CD4-positive, alpha-beta T cell treated with Interleukin-15 for 1 hour (primary cell): ENCODE measurements at places on chromosomes 13 and 19.

- no peak for DNase-seq
These were observed 1.5 kb downstream of the GPR18 start for GRCh38 chr13:99256709-99257108.

- no peak for DNase-seq
These were observed 23.1 kb downstream of the EPSTI1 start for GRCh38 chr13:42968906-42969305.

DNA sequence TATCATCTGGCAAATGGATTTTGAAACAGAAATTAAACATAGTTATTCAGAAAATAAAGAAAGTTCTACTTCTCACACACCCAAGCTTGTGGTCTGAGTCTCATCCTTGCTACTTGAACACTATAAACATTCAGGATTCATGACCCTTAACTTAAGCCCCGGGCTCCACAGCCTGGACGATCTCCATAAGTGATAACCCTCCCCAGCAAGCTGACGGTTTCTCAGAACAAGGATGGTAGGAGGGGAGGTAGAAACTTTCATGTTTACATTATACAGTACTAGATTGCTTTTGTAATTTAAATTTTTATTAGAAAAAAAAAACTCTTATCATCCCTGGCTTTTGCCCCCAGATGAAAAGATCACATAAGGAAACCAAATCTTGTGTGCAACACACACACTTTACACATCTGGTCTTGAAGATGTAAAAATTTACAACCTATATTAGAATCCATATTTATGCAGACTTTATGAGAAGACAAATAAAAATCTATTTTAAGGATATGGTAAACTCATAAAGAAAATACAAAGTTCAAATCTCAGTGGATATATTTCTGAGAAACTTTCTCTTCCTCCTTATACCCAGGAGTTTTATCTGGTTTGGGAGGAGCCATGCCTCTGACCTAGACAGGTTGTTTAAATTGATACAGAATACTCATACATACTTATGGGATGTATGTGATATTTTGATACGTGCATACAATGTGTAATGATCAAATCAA is 20.0 kb upstream of the ATP12A start:
- DNase-seq, result no peak

DNA sequence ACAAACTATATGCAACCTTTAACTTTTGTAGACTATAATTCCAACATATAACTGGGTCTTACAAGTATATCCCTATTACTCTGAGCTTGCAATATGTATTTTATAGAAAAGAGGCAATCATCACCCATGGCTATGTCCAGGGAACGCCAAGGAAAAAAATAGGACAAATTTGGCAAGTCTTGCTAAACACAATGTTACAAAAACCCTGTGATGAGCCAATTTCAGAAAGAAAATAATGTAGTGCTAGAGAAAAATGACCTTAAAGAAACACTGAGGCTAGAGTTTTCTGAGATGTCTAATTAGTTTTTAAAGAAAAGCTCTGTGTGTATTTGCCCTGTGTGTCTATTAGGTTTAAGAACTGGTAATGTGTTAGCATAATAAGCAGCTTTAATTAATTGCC is 68.0 kb upstream of the FREM2 start:
- DNase-seq, result no peak

DNA sequence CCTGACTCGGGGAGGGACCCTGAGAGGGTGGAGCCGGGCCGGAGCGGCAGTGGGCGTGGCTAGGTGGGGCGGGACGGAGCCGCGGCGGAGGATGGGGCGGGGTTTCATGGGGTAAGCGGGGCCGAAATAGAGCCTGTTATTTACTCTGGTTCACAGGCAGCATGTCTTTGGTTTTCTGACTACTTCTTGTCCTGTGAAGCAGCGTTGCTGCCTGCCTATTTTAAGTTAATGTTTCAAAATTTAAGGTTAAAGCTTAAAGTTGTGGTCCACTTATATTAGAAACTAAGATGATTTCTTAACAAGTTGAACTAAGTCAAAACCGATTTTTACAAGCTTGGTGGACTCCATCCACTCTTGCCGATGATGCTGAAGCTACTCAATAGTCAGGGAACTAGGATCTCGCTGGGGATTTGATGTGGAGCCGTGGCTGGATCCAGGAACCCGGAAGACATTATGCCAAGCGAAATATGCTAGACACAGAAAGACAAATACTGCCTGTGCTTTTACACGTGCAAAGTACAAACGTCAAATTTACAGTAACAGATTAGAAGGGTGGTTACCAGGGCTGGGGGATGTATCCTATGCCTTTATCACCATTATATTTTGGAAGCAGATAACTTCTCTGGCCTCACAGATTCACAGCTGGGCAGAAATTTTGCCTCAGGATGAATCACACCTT is 433 bp upstream of the ZNF616 start:
- no peak for DNase-seq

DNA sequence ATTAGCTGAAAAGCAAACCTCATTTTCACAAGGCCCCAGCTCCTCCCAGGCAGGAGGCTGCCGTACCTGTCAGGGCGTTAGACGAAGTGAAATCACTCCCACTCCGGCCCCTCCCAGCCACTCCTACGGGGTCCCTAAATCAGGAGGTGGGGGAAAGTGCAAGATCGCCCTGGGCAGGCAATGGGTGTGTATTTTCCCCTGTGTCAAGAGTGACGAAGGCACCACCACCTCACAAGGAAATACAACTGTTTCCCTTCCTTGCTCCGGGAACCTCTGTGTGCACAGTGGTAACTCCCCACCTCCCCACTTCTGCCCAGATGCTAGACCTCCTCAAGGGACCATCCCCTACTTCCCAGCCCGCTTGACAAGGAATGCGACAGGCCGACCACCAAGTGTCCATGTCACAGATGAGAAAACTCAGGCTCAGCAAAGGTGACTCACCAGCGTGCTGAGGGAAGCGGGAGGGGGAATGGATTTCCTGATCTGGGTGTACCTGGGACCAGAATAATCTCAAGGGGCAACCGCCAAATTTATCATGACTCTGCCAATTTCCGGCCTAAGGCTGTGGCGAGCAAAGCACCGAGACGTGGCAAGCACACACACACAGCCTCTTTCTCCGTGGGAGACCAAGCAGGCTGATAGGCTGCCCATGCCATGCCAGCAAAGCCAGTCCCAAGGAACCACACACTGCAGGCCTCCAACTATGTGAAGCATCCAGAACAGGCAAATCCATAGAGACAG is 7.3 kb downstream of the PPP6R1 start:
- peak; percentile 40 for DNase-seq

DNA sequence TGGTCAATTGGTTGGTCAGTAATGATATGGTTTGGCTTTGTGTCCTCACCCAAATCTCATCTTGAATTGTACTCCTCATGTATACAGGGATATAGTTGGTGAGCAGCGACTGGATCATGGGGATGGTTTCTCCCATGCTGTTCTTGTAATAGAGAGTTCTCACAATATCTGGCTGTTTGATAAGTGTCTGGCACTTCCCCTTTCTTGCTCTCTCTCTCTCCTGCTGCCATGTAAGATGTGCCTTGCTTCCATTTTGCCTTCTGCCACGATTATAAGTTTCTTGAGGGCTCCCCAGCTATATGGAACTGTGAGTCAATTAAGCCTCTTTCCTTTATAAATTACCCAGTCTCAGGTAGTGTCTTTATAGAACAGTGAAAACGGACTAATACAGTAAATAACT is 120.7 kb downstream of the TRPC4 start:
- no peak for DNase-seq

- DNase-seq, result no peak
These were observed 174.1 kb downstream of the ZNF536 start for GRCh38 chr19:30546332-30546731.

DNA sequence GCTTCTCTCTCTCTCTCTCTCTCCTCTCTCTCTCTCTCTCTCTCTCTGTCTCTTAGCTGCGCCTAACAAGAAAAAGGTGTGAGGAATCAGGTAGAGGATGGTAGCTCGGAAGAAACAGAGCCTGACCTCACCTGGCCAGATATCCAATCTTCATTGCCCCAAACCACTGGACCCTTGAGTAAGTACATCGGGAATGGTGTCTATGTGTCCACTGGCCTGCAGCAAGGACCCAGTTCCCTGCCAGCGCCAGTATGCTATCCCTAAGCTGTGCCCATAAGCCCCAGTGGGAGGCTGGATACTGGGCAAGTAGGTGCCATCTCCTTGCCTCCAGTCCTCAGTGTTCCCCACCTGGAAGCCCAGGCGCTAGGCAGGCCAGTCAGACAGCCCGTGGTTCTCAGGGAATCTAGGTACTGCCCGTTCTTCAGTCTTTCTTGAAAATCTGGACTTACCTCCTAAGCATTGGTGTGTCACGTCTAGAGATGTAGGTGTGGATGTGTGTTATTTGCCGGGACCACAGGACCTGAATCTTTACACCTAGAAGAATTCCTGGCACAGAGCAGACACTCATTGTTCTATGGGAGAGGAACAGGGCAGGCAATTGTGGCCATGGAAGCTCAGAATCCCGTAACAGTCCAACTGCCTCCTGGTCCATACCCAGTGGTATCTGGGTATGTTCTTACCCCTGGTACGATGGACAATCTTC is 7.3 kb downstream of the URAD start:
- no peak for DNase-seq

- no peak for DNase-seq
These were observed 1.5 kb upstream of the TUBB4A start for GRCh38 chr19:6503407-6504201.

DNA sequence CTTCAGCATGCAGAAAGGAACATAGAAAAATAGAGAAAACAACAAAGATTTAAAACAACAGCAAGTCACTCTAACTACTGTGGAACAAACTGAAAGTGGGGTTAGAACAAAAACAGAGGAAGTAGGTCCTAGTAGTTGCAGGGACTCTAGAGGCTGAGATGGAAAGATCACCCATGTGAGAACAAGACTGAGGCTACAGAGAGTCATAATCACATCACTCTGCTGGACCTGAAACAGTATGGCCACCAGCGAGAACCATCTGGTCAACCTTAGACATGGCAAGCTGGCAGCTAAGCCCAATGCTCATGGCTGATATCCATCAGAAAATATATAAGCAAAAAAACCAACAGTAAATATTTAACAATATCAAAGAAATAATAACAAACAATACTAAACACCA is 35.8 kb upstream of the ZNF724 start:
- no peak for DNase-seq

DNA sequence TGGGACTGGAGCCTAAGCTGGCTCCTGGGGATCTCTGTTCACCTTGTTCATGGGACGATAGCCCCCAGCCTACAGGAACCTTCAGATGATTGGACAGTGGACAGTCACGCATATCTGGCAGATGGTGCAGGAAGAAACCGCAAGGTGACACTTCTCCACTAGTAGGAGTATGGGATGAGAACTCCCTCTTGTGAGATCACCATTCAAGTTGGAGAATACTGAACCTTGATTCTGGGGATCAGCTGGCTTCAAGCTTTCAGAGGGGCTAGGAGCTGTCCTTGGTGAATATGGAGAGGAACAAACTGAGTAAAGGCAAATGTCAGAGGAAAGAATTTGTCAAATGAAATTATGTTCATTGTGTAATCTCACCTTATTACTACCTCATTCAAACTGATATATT is 204.5 kb downstream of the PDS5B start:
- DNase-seq, result no peak

GRCh38 chr13:51246025-51246417 is 23.8 kb downstream of the FAM124A start:
- no peak for DNase-seq

- DNase-seq, result no peak
These were observed 1623.4 kb upstream of the PRR20A start for GRCh38 chr13:55517312-55517711.

- DNase-seq, result peak; percentile 90
These were observed at the start of gene EMP3 for GRCh38 chr19:48325265-48325910. TSS of gene EMP3 (plus strand) at chr19:48325552. CDS start at chr19:48326845, 1,293 bp downstream.

DNA sequence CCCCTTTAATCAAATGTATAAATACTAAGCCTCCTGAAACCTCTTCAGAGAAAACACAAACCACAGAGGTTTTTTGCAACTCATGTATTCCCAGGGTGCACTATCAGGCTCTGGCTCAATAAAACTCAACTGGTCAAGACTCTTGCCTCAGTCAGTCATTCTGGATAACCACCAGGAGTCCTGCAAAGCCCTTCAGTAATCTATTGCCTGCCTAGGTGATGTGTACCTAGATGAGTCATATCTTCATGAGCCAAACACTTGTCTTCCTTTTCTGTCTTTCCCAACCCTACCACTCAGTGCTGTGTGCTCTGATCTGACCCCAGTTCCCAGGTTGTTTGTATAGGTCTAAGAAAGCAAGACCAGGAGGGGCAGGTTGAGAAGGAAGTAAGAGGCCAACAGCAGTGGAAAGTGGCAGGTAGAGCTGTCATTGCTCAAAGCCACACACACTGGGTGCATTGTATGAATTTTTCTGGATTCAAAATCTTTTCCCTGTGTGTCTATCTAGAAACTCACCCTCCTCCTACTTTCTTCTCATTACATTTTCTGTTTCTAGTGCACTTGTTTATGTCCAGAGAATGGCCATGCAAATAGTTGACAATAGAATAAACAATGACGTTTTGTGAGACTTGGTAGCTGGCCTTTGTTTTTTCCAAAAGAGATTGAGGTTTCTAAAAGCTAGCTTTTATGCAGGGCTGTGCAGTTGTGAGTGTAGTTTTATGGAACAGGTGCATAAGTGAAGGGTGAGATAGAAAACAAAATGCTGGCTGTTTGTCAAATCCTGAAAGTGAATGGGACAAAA is 48.1 kb downstream of the PSG1 start:
- no peak for DNase-seq

DNA sequence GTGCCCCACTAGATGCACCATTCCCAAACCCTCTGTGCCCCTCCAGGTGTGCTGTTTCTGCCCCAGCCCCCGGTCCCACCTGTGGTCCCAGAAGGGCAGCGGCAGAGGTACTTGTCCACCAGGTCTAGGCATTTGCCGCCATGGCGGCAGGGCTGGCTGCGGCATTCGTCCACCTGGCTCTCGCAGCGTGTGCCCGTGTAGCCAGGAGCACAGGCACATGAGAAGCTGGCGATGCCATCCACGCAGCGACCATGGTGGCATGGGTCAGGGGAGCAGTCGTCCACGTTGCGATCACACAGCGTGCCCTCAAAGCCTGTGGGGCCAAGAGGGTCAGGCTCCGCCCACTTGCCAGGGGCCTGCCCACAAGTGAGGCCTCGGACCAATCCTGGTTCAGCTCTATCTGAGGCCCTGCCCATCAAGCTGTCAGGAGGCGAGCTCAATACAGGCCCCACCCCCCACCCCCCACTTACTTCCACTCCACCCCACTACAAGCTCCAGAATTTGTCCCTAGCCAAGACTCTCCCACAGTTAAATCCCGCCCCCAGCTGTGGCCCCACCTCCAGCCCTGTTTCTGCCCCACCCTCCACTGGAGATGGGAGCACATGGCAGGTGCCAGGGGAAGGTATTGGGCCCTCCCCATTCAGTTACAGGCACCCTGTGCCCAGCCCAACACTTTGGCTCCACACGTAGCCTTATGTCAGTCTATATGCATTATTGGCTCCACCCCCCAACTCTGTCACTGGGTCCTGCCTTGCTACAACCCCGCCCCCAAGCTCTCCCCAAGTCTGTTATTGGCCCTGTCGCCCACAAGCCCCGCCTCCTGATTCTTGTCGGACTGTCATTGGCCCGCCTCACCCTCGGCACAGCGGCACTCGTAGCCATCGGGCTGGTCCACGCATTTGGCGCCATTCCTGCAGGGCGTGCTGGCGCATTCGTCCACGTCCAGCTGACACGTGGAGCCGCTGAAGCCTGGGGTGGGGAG is 13.5 kb downstream of the NOTCH3 start:
- no peak for DNase-seq

- DNase-seq, result no peak
These were observed 244.4 kb upstream of the SLITRK5 start for GRCh38 chr13:87426742-87427141.

GRCh38 chr19:1584500-1585242 is 8.0 kb downstream of the MBD3 start:
- DNase-seq, result no peak
